ENCODE measurements at places on chromosomes 12 and 14.

DNA sequence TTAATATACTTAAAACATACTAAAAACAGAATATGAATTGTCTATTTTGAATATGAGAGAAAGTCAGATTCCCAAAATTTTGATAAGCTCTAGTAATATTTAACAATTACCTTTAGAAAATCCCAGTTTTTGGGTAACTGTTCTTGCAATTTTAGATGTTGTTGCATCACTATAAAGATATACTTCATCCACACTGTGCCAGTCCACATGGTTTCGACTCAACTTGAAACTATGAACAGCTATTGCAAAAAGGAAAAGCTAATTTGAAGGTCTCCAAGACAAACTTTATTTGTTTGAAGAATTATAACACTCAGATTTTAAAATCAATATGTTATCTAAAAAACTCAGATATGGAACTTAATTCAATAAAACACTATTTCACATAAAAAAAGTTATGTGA lies 59.9 kb downstream of the DDHD1 start:
- H3K27me3 ChIP-seq: no peaks in the 10 kb centered on the region
- H3K4me3 ChIP-seq: no peak overlapping the region

DNA sequence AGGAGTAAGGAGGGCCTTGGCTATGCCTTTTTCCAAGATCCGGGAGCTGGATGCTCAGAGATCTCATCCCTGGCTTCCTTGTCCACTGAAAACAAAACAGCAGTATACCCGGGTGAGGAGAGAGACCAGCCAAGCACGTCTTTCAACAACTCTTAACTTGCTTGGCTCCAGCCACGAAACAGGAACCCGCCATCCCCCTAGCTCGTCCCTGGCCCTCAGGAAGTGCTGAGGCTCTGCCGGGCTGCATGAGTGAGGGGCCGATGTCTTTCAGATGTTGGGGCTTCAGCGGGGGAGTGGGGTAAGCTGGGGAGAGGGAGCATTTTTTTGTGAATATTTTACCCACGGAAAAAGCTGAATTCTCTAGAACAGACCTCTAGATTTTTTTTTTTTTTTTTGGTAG lies 231.1 kb downstream of the CACNA1C start:
- H3K27ac ChIP-seq: peak overlapping the region; percentile 8
- peaks cover 56% of the 10 kb centered on the region for H3K4me1 ChIP-seq
- no peaks in the 10 kb centered on the region for H3K27me3 ChIP-seq
- no peaks in the 10 kb centered on the region for H3K36me3 ChIP-seq
- H3K4me3 ChIP-seq: no peak overlapping the region
- no peak for DNase-seq

GRCh38 chr12:89179983-89180382 lies 172.3 kb downstream of the DUSP6 start:
- peak; percentile 95 for DNase-seq
- no peak overlapping the region for H3K27ac ChIP-seq
- no peak overlapping the region for H3K4me3 ChIP-seq
- H3K36me3 ChIP-seq: no peaks in the 10 kb centered on the region
- H3K4me1 ChIP-seq: peaks cover 75% of the 10 kb centered on the region
- H3K27me3 ChIP-seq: no peaks in the 10 kb centered on the region

- DNase-seq: no peak
- H3K4me1 ChIP-seq: no peaks in the 10 kb centered on the region
- no peak overlapping the region for H3K27ac ChIP-seq
- no peak overlapping the region for H3K4me3 ChIP-seq
Measured at GRCh38 chr12:98719515-98720504, 74.7 kb downstream of the APAF1 start.

GRCh38 chr12:111173391-111173790 lies 195.5 kb downstream of the PHETA1 start:
- H3K4me3 ChIP-seq: no peak overlapping the region
- no peak for DNase-seq
- no peaks in the 10 kb centered on the region for H3K36me3 ChIP-seq
- peak overlapping the region; percentile 73 for H3K27ac ChIP-seq
- H3K27me3 ChIP-seq: no peaks in the 10 kb centered on the region

DNA sequence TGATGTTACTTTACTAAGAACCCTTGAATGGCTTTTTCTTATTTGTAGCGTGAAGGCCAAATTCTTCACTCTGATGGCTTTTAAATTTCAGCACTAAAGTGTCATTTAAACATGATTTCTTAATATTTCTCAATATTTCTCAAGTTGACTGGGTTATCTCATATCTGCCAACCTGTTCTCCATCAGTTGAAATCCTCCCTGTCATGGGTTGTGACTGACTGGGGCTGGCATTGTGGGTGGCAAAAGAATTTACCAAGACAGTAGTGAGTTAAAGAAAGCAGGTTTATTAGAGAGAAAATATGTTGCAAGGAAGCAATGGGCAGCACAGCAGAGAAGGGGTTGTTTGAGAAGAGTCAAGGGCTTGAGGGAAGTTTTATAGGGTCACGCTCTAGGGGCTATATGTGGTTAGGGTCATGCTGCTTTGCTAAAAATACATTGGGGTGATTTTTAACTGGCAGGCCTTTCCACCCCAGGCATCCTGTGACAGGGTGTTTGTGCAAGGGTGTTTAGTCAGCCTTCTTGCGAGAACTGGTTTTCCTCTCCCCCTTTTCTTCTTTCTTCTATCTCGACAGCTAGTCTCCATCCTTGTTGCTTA lies 232.8 kb upstream of the SEL1L start:
- no peaks in the 10 kb centered on the region for H3K36me3 ChIP-seq
- peak; percentile 43 for DNase-seq
- peaks cover 29% of the 10 kb centered on the region for H3K4me1 ChIP-seq
- H3K27ac ChIP-seq: no peak overlapping the region

GRCh38 chr12:130456375-130457199 lies 118.9 kb downstream of the PIWIL1 start:
- no peak overlapping the region for H3K4me3 ChIP-seq
- no peak overlapping the region for H3K27ac ChIP-seq
- H3K36me3 ChIP-seq: no peaks in the 10 kb centered on the region
- H3K27me3 ChIP-seq: no peaks in the 10 kb centered on the region
- H3K4me1 ChIP-seq: no peaks in the 10 kb centered on the region

GRCh38 chr14:87094913-87095312 lies 898.1 kb downstream of the GALC start:
- H3K27ac ChIP-seq: no peak overlapping the region
- no peak for DNase-seq
- no peaks in the 10 kb centered on the region for H3K36me3 ChIP-seq
- no peaks in the 10 kb centered on the region for H3K27me3 ChIP-seq
- no peaks in the 10 kb centered on the region for H3K4me1 ChIP-seq
- no peak overlapping the region for H3K4me3 ChIP-seq

- no peaks in the 10 kb centered on the region for H3K4me1 ChIP-seq
- no peak overlapping the region for H3K4me3 ChIP-seq
- no peak for DNase-seq
Measured at GRCh38 chr12:39553476-39553875, 66.1 kb downstream of the ABCD2 start.

- no peaks in the 10 kb centered on the region for H3K4me1 ChIP-seq
- H3K4me3 ChIP-seq: no peak overlapping the region
- no peaks in the 10 kb centered on the region for H3K27me3 ChIP-seq
Measured at GRCh38 chr14:79256380-79256779, 954.9 kb downstream of the DIO2 start.

DNA sequence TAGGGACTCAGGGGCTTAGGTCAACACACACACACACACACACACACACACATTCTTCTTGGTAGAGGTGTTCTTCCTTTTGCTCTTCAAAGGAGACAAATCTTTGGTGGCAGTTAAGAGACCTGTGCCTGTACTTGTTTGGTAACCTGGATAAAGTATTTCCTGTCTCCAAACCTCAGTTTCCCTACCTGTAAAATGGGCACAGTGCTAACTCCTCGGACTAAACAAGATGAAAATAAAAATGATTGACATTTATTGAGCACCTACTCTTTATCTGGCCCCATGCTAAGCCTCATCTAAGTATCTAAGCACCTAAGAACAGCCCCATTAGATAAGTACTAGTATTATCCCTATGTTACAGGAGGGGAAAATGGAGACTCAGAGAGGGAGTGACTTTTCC lies 220.8 kb upstream of the MYL2 start:
- H3K27me3 ChIP-seq: no peaks in the 10 kb centered on the region
- H3K4me3 ChIP-seq: no peak overlapping the region
- no peaks in the 10 kb centered on the region for H3K36me3 ChIP-seq
- no peak for DNase-seq
- H3K4me1 ChIP-seq: no peaks in the 10 kb centered on the region

- H3K36me3 ChIP-seq: no peaks in the 10 kb centered on the region
- no peak overlapping the region for H3K4me3 ChIP-seq
- no peak overlapping the region for H3K27ac ChIP-seq
- peak; percentile 83 for DNase-seq
- H3K27me3 ChIP-seq: no peaks in the 10 kb centered on the region
Measured at GRCh38 chr14:24695265-24696241, 61.6 kb upstream of the GZMB start.

DNA sequence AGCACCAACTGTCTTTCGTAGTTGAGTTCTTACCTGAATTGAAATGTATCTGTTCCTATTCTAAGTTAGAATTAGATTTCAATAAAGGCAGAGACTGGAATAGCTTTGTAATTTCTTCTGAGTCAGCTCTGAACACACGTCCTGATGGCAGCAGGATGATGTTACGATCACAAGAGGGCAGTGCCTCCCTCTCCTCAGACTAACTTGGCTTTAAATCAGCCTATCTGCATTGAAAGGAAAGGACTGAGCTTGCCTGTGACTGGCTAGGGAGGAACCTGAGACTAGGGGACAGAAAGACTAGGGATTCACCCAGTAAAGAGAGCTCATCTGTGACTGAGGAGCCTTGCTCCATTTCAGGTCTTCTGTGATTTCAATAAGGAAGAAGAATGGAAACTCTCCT lies 323.7 kb upstream of the OR4E1 start:
- H3K4me1 ChIP-seq: no peaks in the 10 kb centered on the region
- DNase-seq: no peak
- no peaks in the 10 kb centered on the region for H3K36me3 ChIP-seq
- no peak overlapping the region for H3K27ac ChIP-seq

- peaks cover 35% of the 10 kb centered on the region for H3K4me1 ChIP-seq
- H3K27me3 ChIP-seq: no peaks in the 10 kb centered on the region
Measured at GRCh38 chr12:6853626-6854025, 1.7 kb downstream of the USP5 start.

DNA sequence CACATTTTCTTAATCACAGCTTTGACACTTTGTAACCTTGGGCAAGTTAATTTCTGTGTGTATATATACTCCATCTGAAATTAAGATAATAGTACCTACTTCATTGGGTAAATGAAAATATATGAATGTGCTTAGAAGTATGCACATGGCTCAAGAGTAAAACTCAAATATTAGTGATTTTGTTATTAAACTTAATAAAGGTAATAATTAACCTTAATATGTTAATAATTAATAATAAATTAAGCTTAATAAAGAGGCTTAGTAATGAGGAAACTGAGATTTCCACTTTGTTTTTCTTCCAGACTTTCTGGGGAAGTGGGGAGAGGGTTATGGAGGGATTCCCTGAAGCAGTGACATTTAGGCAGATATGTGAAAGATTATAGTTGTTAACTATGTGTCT lies 19.8 kb downstream of the USP15 start:
- no peak for DNase-seq
- H3K27ac ChIP-seq: peak overlapping the region; percentile 49
- H3K4me1 ChIP-seq: peaks cover 14% of the 10 kb centered on the region
- H3K4me3 ChIP-seq: no peak overlapping the region

GRCh38 chr12:88715673-88716072 lies 135.4 kb upstream of the KITLG start:
- no peak for DNase-seq
- no peaks in the 10 kb centered on the region for H3K27me3 ChIP-seq
- H3K4me3 ChIP-seq: no peak overlapping the region
- no peaks in the 10 kb centered on the region for H3K4me1 ChIP-seq
- no peak overlapping the region for H3K27ac ChIP-seq
- no peaks in the 10 kb centered on the region for H3K36me3 ChIP-seq

DNA sequence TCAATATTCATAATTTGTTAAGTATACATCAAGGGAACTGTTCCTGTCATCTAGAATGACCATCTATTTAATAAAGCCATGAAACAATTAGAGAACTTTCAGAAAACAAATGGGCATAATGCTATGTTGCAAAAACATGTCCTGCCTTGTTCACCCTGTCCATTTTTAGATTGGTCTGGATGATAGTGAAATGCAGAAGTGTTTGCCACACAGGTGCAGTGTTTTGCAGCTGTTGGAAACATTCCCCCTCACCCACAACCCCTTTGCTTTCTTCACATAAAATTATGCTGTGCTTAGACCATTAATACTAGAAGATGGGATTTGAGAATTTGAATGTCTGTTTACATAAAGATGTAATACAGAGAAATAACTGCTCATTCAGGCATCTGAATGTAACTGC lies 36.5 kb downstream of the LEMD3 start:
- H3K27me3 ChIP-seq: no peaks in the 10 kb centered on the region
- DNase-seq: no peak
- no peaks in the 10 kb centered on the region for H3K4me1 ChIP-seq

GRCh38 chr14:101571004-101571403 lies 9.7 kb downstream of the DIO3 start:
- no peaks in the 10 kb centered on the region for H3K36me3 ChIP-seq
- no peak overlapping the region for H3K4me3 ChIP-seq
- no peaks in the 10 kb centered on the region for H3K4me1 ChIP-seq
- DNase-seq: no peak

- no peak overlapping the region for H3K4me3 ChIP-seq
- H3K27me3 ChIP-seq: no peaks in the 10 kb centered on the region
- H3K4me1 ChIP-seq: no peaks in the 10 kb centered on the region
Measured at GRCh38 chr14:50594577-50595316, 34.8 kb downstream of the ATL1 start.

- H3K27ac ChIP-seq: no peak overlapping the region
- H3K4me3 ChIP-seq: no peak overlapping the region
- DNase-seq: no peak
- no peaks in the 10 kb centered on the region for H3K27me3 ChIP-seq
- no peaks in the 10 kb centered on the region for H3K36me3 ChIP-seq
Measured at GRCh38 chr12:59844750-59845149, 248.9 kb downstream of the SLC16A7 start.

- H3K27me3 ChIP-seq: no peaks in the 10 kb centered on the region
- no peak for DNase-seq
- H3K27ac ChIP-seq: no peak overlapping the region
Measured at GRCh38 chr12:82648259-82648909, 38.3 kb upstream of the TMTC2 start.

GRCh38 chr12:116157845-116158267 lies 119.6 kb downstream of the MED13L start:
- H3K36me3 ChIP-seq: no peaks in the 10 kb centered on the region
- H3K4me1 ChIP-seq: no peaks in the 10 kb centered on the region
- H3K4me3 ChIP-seq: no peak overlapping the region
- no peaks in the 10 kb centered on the region for H3K27me3 ChIP-seq

Data from CD14-positive monocyte (primary cell).